GM10248 (cell line): ENCODE measurements at places on chromosomes 13 and 19.

GRCh38 chr13:41916173-41916954 is 44.5 kb downstream of the VWA8 start:
- DNase-seq = peak; percentile 65

- no peak for DNase-seq
Measured at GRCh38 chr13:102401766-102402165, at the start of gene FGF14. Gene FGF14 (minus strand): TSS chr13:102402048.

DNA sequence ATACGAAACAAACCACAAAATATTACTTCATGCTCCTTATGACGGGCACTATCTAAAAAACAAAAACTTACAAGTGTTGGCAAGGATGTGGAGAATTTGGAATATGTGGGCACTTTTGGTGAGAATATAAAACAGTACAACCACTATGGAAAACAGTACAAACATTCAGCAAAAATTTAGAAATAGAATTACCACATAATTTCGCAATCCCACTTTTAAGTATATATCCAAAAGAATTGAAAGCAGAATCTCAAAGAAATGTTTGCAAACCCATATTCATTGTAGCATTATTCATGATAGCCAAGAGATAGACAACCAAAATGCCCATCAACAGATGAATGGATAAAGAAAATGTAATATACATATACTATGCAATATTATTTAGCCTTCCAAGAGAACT is 1173.7 kb upstream of the PRR20A start:
- DNase-seq = no peak

GRCh38 chr19:32469795-32470194 is 64.2 kb downstream of the DPY19L3 start:
- no peak for DNase-seq

GRCh38 chr19:51610576-51610975 is 19.6 kb downstream of the SIGLEC5 start:
- DNase-seq = no peak

DNA sequence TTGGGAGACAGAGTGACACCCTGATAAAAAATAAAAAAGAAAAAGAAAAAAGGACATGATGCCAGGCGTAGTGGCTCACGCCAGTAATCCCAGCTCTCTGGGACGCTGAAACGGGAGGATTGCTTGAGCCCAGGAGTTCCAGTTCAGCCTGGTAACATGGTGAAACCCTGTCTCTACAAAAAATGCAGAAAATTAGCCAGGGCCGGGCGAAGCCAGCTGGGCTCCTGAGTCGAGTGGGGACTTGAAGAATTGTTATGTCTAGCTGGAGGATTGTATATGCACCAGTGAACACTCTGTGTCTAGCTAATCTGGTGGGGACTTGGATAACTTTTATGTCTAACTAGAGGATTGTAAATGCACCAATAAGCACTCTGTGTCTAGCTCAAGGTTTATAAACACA is 32.3 kb downstream of the TMPRSS9 start:
- no peak for DNase-seq

GRCh38 chr19:14950421-14950820 is 9.1 kb downstream of the OR7C2 start:
- no peak for DNase-seq

- DNase-seq = no peak
Measured at GRCh38 chr13:82358284-82358683, 1524.0 kb downstream of the SLITRK1 start.

GRCh38 chr19:43599635-43600295 is 3.4 kb downstream of the ZNF576 start:
- DNase-seq = no peak

DNA sequence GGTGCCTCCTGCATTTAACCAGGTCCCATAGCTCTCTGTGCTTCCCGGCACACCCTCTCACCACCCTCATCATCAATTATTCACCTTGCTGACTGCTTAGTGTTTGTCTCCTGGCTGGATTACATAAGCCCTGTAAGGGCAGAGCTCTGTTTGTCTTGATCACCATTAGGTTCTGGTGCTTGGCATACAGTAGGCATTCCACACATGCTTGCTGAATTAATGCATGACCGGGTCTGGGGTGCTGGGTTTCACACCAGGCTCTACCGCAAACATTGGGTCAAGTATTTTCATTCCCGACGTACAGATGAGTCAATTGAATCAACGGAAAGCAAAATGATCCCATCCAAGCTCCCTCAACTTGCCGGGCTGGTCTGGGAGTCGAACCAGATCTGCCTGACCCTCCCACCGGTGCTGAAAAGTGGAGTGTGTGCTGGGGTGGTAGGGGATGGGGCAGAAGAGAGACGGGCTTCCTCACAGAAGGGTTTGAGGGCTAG is 28.5 kb downstream of the VAV1 start:
- no peak for DNase-seq

- no peak for DNase-seq
Measured at GRCh38 chr13:36061054-36061453, 70.1 kb downstream of the DCLK1 start.

DNA sequence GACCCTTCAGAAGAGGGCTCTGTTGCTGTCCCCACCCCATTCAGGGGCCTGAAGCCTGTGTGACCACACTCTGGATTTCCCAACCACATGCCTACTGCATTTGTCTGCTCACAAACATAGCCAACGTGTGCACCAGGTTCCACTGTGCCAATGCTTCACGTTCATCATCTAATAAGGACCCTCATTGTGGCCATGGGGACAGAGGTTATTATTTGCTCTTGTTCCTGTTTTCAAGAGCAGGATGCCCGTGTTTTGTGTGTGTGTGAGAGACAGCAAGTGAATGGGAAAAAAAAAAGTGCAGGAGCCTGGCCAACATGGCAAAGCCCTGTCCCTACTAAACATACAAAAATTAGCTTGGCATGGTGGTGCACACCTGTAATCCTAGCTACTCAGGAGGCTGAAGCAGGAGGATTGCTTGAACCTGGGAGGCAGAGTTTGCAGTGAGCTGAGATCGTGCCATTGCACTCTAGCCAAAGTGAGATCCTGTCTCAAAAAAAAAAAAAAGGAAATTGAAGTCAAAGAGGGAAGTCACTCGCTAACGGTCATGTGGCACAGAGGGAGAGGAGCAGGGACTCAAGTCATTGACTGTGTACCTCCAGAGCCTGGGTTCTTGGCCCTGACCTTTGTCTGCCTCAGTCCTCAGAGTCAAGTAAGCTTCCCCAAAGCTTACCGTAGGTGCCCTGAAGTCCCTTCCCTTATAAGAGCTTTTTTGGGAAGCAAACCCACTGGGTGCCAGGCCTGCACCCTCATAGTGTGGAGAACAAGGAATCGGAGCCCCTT is 6.9 kb downstream of the B3GNT8 start:
- no peak for DNase-seq

DNA sequence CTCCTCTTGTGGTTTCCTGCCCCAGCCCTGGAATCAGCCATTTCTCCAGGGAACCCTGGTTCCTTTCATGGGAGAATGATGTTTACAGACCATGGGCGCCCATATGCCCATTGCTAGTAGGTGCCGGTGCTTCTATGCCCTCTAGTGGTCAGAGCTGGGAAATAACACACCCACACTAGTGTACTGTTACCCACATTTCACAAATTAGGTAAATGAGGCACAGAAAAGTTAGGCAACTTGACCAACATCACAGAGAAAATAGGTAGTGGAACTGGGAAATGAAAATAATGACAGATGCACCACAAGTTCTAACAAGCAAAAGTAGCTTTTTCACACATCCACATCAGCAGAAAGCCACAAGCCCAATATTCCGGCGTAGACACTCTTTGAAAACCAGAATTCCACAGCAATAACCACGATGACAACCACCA is 1.3 kb upstream of the CEACAM3 start:
- peak; percentile 27 for DNase-seq

GRCh38 chr19:11261431-11261970 is 823 bp downstream of the DOCK6 start:
- DNase-seq = no peak

GRCh38 chr19:1467490-1468273 is 11.3 kb downstream of the C19orf25 start:
- DNase-seq = no peak
